ENCODE measurements at places on chromosomes 7 and 10.

GRCh38 chr10:18505456-18506118 is 145.8 kb downstream of the NSUN6 start:
- no peak for DNase-seq

GRCh38 chr7:35553519-35553918 is 141.4 kb downstream of the HERPUD2 start:
- no peak for DNase-seq

DNA sequence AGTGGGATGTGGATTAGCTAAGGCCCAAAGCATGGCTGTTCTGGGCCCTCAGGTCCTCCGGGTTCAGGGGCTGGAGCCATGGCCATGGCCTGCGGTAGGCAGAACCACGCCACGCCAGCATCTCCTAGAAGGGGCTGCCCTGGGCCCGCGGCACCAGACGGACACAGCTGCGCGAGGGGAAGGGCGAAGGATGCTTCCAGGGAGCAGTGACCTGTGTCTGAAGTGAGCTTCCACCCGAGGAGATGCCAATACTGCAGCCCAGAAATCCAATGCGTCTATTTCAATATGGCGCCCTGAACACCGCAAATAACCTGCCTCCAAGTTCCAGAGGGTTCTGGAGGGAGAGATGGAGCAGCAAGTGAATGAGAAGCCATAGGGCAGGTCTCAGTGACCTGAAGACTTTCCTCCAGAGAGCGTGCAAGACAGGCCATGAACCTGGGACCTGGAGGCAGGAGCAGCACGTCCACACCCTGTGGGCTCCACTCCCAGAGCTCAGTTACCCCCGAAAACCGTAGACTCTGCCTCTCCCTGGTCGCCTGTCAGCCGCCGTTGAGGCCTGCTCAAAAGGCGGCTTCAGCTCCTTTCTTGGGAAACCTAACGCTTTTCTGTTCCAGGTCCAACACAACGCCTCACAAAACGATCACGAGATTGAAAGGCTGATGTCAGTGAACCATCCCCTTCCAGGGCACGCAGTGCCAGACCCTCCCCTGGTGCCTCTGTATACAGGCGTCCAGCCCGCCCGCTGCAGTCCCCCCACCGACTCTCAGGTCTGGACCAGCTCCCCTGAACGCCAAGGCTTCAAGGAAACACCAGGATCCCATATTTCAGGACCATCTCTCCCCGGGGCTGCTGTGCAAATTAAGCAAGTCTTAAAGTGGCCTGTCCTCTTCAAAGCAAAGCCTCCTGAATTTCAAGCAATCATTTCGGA is 37.4 kb downstream of the AMZ1 start:
- DNase-seq, result no peak

- no peak for DNase-seq
Observed at GRCh38 chr7:105673367-105674084, 92.2 kb upstream of the EFCAB10 start.

GRCh38 chr10:101812606-101813005 is 5.6 kb downstream of the OGA start:
- no peak for DNase-seq
